ENCODE measurements at places on chromosomes 5 and 9. TPM values are rescaled to one million over a fixed set of nuclear protein-coding genes. Genes with fewer than 3 reads are reported as not detected.

DNA sequence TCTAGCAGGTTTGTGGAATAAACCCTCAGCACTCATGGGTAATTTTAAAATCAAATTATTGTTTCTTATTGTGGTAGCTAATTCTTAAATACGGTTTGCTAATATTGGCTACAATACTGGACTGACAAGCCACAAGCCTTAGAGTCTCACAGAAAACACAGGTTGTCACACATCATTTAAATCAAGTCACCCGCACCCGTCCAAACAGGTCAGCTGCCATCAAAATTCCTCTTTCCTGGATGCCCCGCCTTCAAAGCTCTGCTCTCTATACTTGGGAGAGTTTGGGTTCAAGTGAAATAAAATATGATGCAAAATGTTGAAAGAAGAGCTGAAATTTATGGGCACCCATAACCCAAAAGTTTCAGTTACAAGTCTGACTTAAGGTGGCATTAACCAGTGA lies 12.3 kb upstream of the SUSD1 start:
- no peak for ATAC-seq

DNA sequence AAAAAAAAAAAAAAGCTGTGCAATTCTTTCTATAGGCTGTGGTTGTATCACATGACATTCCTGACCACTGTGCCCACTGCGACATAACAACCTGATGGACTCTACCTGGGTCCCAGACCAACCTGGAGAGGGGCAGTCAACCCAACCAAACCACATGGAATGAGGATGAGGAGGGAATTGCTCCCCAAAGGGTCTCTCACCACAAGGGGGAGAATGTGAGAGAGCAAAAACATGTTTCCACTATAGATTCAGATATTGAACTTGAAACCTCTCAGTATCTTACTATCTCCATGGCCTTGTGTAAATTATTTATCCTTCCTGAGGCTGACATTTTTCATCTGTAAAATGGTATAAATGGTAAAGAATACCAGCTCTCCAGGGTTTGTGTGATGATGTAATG lies 66.9 kb upstream of the SV2C start:
- ATAC-seq, result no peak

- ATAC-seq, result no peak
Observed at GRCh38 chr9:13899924-13900323, 414.0 kb downstream of the NFIB start.

DNA sequence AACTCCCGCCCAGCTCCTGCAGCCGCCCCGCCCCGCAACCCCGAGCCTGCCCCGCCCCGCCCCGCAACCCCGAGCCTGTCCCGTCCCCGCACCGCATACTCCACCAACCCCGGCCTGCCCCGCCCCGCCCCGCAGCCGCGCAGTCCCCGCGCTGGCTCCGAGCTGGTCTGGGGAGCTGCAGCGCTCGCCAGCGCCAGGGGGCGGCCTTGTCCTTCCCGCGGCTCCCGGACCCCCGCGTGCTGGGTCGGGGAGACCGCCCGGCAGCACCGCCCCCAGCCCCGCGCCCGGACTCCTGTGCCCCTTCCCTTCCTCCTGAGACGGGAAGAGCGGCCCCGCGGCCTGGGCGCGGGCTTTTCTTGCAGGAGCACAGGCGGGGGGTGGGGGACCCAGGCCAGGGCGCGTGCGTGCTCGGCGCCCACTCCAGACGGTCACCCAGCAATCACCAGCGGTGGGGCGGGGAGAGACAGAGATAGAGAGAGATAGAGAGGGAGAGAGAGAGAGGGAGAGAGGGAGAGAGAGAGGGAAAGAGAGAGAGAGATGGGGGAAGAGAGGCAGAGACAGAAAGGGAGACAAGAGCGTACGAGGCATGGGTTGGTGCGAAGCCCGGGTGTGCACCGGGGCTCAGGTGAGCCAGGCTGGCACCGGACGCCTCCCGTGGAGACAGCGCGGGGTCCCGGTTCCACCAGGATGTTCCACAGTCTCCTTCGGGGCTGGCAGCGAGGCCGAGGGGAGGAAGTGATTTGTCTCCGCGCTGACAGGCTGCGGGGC lies 14.7 kb upstream of the TMEM250 start:
- peak; percentile 53 for ATAC-seq

DNA sequence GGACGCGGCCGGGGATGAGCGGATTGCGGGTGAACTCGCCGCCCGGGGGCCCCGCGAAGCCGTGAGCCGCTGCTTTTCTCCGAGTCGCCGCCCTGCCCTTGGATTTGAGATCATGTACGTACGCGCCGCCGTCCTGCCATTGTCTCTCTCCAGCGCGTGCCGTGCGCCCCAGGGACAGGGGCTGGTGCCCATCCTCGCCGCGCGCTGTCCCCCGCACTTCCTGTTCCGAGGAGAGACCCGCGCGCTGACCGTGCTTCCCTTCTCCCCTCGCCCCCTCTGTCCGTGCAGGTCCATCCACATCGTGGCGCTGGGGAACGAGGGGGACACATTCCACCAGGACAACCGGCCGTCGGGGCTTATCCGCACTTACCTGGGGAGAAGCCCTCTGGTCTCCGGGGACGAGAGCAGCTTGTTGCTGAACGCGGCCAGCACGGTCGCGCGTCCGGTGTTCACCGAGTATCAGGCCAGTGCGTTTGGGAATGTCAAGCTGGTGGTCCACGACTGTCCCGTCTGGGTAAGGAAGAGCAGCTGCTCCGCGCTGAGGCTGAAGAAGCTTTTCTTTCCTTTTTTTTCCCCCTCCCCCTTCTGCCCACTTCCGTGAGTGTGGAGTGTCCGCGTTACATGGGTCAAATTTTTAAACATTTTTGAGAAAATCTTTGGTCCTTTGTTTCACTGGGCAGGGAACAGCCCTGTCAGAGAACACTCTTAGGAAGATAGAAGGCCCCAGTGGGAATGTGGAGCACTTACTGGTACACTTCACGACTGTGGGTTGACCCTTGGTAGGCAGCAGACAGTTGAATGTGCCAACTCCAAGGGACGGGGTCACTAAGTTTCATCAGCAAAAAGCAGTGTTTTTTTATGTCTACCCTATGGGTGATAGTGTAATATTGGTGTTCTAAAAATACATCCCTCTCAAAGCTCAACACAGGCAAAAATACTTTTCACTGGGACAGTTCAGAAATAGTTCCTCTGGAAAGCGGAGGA lies 727 bp downstream of the RHOBTB3 start:
- peak; percentile 17 for ATAC-seq

GRCh38 chr9:30075451-30076199 lies 2308.8 kb upstream of the ACO1 start:
- no peak for ATAC-seq

DNA sequence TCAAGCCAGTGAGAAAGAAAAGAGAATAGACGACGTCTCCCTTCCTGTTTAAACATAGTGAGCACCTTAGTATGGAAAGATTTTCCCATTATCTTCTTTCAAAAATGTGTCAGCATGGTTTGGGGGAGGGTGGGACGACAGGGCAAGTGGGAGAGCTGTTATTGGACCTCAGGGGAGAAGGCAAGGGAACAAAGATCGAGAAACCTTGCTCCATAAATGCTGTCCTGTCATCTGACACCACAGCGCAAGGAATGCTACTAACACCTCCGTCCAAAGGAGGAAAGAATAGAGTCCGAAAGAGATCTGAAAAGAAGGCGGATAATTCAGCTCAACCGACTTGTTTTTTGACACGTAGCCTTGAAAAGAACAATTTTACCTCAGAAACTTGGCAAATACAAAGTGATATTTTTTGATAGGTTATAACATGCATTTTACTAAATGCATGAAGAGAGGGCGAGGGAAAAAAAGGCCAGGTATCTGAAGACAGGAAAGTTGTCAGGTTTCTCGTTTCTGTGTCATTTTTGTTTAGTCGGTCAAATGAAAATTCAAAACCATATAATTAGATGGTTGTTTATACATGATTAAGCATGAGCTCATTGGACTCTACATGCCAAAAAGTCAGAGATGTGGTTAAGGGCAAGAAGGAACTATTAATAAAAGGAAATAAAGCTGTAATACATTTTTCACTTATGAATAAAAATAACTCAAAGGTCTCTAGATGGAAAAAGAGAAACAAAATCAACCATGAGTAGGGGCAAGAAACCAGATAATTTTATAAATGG lies 155.7 kb downstream of the GLIS3 start:
- ATAC-seq, result peak; percentile 48

DNA sequence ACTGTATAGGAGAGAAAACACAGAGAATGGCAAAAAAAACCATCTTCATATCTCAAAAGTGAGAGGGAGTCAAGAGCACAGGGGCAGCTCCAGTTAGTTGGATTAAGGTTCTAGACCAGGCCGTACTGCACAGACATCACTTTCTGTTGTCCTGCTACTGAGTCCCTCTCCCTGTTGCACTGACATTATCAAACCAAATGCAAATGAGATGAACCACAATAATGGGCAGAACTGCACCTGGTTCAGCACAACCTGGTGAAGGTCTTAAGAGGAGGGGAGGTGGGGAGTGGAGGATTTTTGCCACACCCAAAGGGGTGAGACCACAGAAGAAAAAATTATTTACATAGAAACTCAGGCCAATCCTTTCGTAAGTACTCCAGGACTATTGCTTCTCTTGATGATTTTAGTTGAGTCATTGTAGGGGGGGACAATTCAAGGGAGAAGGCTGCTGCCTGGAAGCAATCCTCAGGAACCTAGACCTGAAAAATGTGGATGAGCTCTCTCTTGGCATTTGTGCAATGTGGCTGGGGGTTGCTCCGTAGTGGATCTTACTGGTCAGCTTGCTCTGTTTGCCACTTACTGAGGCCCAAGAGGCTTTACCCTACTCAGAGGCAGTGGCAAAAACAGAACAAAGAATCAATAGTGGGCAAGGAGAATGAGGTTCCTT lies 94.5 kb upstream of the PPP1R2B start:
- ATAC-seq, result no peak

- peak; percentile 44 for ATAC-seq
Observed at GRCh38 chr9:81848472-81848871, 79.8 kb upstream of the SPATA31D4 start.

DNA sequence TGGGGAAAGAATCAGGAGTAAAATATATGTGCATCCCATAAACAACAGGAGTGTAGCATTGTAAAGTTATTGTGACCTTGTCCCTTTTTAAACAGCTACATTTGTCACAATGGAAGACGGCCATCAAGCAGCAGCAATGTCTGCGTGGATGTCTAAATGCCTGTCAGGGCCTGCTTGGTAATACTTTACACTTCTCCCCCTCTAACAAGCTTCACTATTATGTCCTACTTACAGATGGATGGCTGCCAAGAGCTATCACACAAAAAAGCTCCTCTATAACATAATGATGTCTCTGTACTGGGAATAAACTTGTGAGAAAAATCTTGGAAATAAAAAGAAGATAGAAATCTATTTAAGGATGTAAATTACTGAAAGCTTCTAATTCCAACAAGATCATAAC lies 213.0 kb downstream of the FBXL17 start:
- no peak for ATAC-seq

GRCh38 chr9:97900738-97901565 lies 21.3 kb downstream of the TRMO start:
- ATAC-seq, result no peak

C5orf15 gene
- total RNA-seq, result 22.9 TPM

RANBP3L gene
- 7.7 TPM for total RNA-seq

C6 gene
- 4.7 TPM for total RNA-seq
